ENCODE measurements at places on chromosomes 4 and X.

DNA sequence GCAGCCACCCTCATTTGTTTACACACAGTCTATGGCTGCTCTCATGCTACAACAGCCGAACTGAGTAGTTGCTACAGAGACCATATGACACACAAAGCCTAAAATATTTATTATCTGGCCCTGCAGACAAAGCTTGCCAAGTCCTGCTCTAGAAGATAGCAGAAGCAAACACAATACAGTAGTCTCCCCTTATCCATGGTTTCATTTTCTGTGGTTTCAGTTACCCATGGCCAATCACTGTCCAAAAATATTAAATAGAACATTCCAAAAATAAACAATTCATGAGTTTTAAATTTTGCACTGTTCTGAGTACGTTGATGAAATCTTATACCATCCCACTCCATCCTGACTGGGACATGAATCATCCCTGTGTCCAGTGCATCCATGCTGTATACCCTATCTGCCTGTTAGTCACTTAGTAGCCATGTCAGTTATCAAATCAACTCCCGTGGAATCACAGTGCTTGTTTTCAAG is 40.2 kb upstream of the ZNF81 start:
- DNase-seq: no peak

DNA sequence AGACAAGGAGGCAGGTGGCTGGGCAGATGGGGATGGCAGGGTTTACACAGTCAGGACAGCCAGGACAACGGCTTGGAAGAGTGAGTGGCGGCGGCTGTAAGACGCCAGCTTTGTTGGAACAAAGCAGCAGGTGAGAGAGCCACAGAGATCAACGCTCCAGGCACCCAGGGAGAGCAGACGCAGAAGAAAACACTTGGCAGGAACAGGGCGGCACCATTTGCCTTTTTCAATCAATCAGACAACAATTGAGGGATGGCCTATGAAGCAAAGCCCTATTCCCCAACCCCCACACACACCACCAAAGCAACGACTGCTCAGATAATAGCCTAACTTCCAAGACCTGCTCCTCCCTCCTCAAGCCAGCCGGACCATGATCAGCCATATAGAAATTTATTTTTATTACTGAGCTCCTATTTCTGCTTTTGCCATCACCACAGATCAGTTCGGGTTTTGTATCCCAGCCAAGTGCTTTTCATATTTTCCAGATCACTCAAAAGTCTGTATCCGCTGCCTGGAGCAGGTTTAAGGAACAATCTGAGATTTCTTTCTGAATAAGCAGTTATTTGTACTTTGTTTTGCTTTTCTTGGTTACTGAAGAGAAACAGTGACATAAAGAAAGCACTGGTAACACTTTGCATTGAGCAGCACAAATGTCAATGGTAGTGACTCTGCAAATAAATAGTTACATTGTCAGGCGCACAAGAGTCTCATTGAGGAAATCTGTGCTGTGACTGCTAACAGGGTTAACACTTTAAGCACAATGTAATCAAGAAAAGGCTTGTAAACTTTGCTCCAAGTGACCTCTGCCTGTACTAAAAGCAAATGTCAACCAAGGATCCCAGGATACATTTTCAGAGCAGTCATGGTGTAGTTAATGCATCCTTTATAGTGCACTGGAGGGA is 81.8 kb upstream of the RBPJ start:
- DNase-seq: no peak

DNA sequence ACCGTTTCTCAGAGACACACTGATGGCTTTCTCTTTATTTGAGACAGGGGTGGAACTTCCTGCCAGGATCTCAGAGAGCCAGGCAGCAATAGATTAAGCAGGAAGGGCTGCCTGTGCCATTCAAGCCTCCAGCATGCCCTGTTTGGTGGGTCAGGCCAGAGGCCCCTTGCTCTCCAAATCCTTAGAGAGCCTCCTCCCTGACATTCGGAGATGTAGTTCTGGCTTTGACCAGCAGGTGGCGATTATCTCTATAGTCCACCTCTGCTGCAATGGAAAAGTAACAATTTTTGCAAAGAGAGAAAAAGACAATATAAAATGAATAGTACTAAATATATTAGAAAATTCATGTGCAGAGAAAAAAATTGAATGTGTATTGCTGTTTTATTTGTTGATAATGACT is 93.9 kb downstream of the NXF2B start:
- DNase-seq: no peak

DNA sequence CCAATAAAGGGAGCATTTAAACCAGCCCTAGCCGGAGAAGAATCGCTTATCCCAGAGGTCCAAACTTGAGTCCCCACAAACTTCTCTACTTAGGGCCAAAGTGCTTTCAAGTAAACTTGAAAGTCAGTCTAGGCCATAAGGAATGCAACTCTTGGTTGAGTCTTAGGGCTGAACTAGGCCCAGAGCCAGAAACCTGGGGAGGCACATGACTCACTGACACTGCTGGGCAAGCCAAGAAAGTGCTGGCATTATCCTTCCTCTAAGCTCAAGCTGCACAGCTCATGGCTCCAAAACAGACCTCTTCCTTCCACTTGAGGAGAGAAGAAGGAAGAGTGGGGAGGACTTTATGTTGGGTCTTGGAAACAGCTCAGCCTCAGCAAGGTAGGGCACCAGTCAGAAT is 1257.3 kb upstream of the DIAPH2 start:
- DNase-seq: no peak

DNA sequence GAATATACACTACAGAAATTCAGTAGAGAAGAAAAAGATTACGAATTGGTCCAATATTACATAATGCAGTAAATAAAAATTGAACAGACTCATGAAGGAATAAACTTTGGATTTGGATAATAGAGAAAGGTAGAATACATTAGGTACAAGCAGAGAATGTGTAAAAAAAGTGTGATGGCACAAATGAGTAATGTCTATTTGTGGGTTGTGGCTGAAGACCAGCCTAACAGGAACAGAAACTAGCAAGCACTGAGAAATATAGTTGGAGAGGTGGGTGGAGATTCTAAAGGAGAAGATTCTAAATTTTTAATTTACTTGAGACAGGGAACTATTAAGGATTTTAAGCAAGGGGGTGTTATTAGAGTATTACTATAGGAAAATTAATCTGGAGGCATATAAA is 15.2 kb upstream of the CLOCK start:
- DNase-seq: no peak

GRCh38 chr4:76504613-76505465 is 69.8 kb downstream of the SHROOM3 start:
- no peak for DNase-seq

- peak; percentile 5 for DNase-seq
These were observed 790 bp downstream of the CLGN start for GRCh38 chr4:140426610-140427105.

DNA sequence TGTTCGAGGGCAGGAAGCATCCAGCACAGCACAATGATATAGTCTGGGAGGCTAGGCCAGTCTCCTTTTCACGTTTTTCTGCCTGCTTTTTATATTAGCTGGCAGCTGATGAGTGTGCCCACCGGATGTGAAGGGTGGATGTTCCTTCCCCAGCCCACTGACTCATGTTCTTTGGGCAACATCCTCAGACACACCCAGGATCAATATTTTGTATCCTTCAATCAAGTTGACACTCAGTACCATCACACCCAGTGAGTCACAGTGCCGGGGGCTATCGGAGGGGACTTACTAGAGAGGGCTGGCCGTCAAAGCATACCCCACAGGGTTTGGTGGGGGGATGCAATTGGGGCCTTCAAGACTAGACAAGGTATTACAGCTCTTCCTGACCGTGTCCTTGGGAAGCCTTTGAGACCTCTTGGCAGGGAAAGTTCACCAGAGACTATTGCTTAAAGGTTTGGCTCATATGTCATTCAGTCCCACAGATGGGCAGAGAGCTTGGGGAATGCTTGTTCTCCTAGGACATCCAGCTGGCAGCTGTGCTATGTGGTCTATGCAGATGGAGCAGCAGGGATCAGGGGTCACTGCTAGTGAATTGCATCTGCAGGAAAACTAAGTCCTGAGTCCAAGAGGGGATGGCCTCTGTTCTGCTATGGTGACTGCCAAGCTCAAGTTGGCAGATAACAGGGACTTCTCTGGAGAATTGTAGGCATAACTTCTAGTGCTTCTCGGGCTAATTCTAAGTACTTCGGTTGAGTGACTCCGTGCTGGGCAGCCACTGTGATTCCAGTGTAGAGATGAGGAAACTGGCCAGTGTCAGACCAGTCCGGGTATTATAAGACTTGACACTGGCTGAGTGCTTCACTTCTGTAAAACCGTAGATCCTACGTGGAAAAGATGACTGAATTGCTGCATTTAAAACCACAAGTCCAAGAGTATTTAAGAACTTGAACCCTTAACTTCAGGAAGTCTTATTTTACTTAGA is 12.9 kb upstream of the WDR1 start:
- no peak for DNase-seq

- DNase-seq: no peak
These were observed 81.4 kb downstream of the DOCK11 start for GRCh38 chrX:118577041-118577440.

GRCh38 chr4:159220353-159220752 is 117.5 kb downstream of the RAPGEF2 start:
- no peak for DNase-seq

DNA sequence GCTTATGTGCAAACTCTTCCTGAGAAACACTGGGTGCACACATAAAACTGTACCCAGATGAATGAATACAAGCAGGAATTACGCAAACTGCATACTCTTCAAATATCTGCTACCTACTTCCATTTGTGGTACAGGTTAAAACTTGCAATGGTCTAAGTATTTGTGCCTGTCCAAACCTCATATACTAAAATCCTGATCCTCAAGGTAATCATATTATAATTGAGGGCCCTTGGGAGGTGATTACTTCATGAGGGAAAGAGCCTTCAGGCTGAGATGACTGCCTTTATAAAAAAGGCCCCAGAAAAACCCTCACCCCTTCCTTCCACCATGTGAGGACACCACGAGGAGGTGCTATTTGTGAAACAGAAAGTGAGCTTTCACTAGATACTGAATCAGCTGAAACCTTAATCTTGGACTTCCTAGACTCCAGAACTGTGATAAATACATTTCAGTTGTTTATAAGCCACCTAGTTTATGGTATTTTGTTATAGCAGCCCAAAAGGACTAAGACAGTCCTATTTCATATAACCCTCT is 1977.2 kb downstream of the PCDH7 start:
- DNase-seq: no peak

DNA sequence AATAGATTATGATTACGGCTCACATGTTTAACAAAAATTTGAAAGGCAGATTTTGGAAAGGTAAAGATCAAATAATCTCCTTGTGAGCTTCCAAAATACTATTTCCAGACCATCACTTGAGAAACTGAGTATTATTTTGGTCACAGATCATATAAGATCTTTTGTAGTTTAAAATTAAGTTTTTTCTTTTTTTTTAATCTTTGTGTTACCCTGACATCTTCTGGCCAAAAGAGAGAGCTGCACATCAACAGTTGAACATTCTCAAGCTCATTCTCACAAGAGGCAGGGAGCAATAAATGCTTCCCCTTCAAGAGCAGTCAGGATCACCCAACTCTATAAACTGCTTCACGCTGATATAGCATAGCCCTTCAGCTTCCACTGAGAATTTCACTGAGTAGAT is 15.9 kb downstream of the TMEM192 start:
- no peak for DNase-seq

DNA sequence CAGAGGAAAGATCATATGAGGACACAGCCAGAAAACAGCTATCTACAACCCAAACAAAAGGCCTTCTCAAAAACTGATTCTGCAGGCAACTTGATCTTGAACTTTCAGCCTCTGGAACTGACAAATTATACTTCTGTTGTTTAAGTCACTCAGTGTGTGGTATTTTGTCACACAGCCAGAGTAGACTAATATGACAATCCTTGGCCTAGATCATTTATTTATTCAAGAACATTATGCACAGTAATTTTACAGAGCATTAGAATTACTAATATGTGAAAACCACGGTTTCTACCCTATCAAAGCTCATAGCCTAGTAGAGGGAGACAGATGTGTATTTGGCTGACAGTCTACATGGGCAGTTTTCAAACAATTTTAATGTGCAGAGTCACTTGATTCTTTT is 167.8 kb upstream of the PCDH18 start:
- DNase-seq: no peak

GRCh38 chrX:34437586-34437985 is 219.5 kb downstream of the TMEM47 start:
- DNase-seq: no peak

DNA sequence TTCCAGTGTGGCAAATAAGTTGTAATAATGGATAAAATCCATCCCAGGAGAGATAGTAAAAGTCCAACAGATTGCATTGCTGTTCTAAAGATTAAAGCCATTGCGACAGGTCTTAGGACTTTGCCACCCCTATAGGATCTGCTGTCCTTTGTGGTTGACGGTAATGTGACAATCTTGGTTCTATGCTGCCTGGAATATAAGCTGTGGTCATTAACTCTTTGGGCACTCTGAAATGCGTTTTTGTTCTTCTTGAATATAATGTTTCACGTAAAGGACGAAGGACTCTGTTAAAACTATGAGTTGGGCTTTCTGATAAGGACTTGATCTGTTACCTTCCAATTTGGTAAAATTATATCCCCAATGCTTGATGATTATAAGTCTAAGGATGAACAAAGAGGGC is at the start of gene CLDN24:
TSS of gene CLDN24 (minus strand) at position 101 of the 400 bp plus-strand sequence. CDS start at position 101, 0 bp downstream.
- no peak for DNase-seq

- DNase-seq: no peak
These were observed 111.7 kb upstream of the RPS6KA3 start for GRCh38 chrX:20378233-20378920.

- no peak for DNase-seq
These were observed 225.8 kb upstream of the SFRP2 start for GRCh38 chr4:154014407-154015321.

- no peak for DNase-seq
These were observed 84.5 kb upstream of the UXT start for GRCh38 chrX:47743504-47743903.

GRCh38 chrX:10076765-10077164 is 80.0 kb upstream of the CLCN4 start:
- DNase-seq: no peak

- DNase-seq: no peak
These were observed 162.4 kb upstream of the GYPA start for GRCh38 chr4:144302704-144303536.

- DNase-seq: no peak
These were observed 153.8 kb downstream of the NEK1 start for GRCh38 chr4:169458575-169458974.

GRCh38 chr4:40585201-40585799 is 44.4 kb downstream of the RBM47 start:
- no peak for DNase-seq

- no peak for DNase-seq
These were observed 313.9 kb downstream of the CHIC1 start for GRCh38 chrX:73876911-73877310.

DNA sequence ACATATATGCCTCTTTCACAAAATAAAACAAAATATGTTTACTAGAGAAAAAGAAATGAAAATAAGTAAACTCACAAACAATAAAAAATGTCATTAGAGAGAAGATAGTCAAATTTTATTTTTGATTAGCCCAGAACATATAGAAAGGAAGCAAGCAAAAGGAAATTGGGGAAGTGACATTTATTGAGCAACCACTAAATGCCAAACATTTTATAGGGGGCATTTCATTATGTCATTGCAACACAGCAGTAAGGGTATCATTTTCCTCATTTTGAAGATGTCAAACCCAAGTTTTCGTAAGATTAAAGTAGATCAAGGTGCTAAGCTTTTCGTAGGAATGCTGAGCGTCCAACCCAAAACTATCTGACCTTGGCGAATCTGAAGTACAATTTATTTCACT is 1331.5 kb upstream of the PABPC4L start:
- DNase-seq: no peak

Data from caudate nucleus (tissue), 63 donors.